ENCODE measurements at places on chromosomes 12 and 14.

DNA sequence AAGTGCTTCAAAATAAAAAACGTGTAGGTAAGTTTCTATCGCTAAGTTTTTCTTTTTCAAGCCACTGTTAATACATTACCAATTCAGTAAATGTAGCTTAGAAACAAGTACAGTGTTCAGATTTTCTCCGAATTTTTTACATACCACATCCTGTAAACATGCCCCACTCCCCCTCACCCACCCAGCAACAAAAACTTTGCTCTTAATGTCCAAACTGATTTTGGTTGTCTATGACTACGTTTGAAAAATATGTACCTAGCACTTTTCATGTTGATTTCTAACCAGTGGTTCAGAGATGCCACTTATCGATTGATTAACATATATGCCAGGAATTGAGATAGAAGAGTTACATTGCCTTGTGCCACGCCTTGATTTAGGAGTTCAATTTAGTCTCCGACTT is 663 bp upstream of the LIN7A start:
- DNase-seq = no peak

- no peak for DNase-seq
Observed at GRCh38 chr12:3896356-3896755, 23.2 kb upstream of the PARP11 start.

- DNase-seq = no peak
Observed at GRCh38 chr12:131130311-131130911, 176.7 kb downstream of the ADGRD1 start.

DNA sequence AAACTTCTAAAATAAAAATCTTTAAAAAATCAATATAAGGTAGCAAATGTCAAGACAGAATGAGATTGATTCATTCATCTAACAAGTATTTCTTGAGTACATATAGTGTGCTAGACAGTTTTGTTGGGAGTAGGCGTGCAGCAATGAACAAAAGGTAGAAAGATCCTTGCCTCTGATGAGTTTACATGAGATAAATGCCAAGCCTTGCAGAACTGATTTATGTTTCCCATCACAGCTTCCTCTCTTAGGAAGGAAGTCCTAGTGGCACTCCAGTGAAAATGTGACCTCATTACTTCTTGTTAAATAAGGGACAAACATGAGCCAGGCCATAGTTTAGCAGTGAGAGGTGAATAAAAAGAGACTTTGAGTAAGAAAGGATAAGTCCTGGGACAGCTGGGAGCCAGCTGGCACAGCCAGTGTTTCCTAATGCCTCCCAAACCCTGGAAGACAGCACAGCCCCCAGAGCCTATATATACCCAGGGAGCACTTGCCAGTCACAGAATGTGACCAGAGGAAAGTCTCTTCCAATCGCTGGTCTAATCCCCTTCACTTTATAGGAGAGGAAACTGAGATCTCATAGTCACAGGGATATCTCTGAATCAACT is 4.7 kb upstream of the COCH start:
- no peak for DNase-seq

DNA sequence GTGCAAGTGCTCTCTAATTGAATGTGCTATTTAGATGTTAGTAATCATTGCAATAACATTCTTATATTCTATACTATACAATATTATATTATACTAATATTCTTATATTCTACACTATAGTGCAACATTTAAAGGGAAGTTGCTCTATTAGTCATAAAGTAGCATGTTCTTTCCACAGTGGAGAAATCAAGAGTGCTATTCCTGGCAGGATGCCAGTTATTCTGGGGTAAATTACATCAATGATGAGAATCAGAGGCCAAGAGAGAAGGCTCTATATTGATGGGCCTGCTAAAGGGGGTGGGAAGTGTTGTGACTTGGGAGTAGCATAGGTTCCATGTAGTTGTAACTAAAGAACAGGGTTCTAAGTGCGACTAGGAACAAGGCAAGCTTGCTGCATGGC is 121.5 kb downstream of the SLC15A5 start:
- no peak for DNase-seq

DNA sequence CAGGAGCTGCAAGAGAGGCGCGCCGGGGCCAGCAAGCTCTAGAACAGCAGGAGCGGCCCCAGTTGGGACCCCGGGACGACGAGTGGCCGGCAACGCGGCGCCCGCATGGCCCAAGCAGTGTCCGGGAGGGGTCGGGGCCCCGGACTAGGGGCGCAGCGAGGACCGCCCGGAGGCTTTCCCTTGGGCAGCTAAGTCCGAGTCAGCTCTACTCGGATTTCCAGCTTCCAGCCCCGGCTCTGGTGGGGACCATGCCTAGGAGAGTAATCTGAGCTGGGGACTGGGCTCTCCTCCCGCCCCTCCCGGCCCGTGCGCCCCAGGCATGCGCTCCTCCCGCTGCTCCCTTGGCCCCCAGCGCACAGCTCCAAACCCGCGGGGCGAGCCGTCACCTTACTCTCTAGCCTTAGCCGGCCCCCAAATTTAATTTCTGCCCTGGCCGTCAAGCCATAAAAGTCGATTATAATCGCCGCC is 41.6 kb upstream of the CAPRIN2 start:
- no peak for DNase-seq

Measured in activated naive CD8-positive, alpha-beta T cell treated with anti-CD3 and anti-CD28 coated beads, Interleukin-2, amount 50 U/mL, for 16 hours (primary cell).